Stimulated activated CD8-positive, alpha-beta memory T cell treated with anti-CD3 and anti-CD28 coated beads, Interleukin-7, amount 100 ng/mL, for 1 hour (primary cell): ENCODE measurements at places on chromosomes 5 and 9.

- no peak for DNase-seq
Measured at GRCh38 chr5:115151208-115151805, 18.4 kb downstream of the TRIM36 start.

DNA sequence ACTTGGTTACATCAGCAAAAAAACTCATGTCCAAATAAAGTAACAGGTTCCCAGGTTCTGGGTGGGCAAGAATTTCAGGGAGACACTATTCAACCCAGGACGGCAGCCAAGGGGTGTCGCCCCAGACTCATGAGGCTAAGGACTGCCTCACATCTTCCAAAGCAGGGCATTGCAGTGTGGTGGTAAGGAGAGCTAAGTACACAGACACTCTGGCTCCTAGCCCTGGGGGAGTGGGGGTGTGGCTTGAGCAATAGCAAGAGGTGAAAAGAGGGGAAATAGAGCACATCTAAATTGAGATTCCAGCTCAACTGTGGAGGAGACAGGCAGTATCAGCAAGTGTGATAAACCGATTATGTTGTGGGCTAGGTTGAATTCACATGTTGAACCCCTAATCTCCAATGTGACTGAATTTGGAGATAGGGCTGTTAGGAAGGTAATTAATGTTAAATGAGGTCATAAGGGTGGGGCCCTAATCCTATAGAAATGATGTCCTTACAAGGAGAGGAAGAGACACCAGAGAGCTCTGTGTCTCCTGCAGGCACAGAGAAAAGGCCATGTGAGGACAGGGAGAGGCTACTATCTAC, 49.9 kb upstream of the MARCHF11 start:
- no peak for DNase-seq

DNA sequence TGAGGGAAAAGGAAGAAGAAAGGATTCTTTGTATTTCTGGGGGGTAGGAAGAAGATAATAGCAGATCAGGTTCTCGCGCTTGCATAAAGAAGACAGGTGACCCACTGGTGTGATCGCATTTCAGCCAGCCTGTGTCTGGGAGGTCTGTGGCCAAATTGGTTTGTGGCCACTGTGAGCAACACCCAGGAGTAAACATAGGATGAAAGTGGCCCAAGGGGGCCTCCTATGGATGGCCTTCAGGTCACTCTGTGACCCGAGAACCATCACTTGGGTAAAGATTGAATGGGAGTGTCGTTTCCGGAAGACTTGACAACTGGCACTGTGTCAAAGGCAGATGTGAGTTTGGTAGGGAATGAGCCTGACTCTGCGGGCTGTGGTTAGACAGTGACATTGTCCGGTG, 34.2 kb downstream of the RAI14 start:
- no peak for DNase-seq

GRCh38 chr5:169567079-169567478, 16.5 kb upstream of the SPDL1 start:
- DNase-seq = no peak

GRCh38 chr5:68533051-68533450, 317.5 kb downstream of the PIK3R1 start:
- DNase-seq = no peak

- DNase-seq = no peak
Measured at GRCh38 chr5:118196229-118196628, 792.1 kb downstream of the DTWD2 start.

DNA sequence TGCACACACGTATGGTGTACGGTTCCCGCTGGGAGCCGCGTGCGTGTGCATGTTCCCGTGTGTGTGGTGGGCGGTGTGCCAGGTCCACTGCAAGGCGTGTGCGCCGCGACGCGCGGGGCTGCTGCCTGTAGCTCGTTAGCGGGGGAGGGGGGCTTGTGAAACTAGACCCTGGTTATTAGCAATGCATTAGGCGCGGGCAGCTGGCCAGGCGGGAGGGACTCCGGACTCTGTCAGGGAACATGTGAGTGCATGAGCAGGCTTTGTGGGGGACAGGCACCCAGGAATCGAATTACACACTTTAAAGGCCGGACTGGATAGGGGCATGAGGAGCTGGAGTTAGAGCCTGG, 32.2 kb upstream of the ENHO start:
- DNase-seq = no peak

DNA sequence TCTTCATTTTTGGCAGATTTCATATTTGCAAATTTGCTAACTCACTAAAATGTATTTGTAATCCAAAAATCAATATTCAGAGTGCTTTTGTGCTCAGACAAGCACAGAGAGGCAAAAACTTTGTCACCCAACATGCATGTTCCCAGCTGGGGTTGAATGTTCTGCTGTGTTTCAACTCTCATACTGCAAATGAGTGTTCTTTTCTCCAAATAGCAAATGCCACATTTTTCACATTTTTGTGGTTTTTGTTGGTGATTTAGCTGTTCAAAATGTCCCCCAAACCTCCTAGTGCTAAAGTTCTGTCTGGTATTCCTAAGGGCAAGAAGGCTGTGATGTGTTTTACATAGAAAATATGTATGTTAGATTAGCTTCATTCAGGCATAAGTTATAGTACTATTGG, 87.3 kb upstream of the PCSK5 start:
- DNase-seq = no peak

GRCh38 chr5:143898916-143899591, 87.1 kb downstream of the HMHB1 start:
- DNase-seq = no peak

GRCh38 chr9:32954642-32955041, 46.8 kb downstream of the APTX start:
- no peak for DNase-seq

- no peak for DNase-seq
Measured at GRCh38 chr5:141919218-141920119, 4.2 kb upstream of the DELE1 start.
